Activated gamma-delta T cell treated with anti-CD3 and anti-CD28 coated beads, Interleukin-2, amount 50 U/mL, for 16 hours (primary cell): ENCODE measurements at places on chromosomes 5 and 9.

DNA sequence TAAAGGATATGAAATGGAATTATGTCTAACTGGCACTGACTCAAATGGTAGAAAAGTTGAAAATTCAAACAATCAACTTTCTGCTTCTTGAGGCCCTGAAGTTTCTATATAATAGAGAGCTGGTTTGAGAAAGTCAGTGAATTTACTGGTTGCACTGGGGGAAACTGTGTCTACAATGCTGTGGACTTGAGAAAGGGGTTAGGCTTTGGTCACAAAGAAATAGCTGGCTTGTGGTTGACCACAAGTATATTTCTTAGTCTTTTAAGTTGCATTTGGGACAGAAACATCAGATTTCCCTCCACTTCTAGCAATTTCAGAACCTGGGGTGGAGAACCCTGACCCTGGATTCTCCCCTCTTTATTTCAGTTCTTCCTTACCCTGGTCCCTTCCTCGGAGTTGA lies 192.6 kb upstream of the ACTBL2 start:
- DNase-seq: no peak

GRCh38 chr5:177307544-177308363 lies 3.9 kb downstream of the MXD3 start:
- no peak for DNase-seq

DNA sequence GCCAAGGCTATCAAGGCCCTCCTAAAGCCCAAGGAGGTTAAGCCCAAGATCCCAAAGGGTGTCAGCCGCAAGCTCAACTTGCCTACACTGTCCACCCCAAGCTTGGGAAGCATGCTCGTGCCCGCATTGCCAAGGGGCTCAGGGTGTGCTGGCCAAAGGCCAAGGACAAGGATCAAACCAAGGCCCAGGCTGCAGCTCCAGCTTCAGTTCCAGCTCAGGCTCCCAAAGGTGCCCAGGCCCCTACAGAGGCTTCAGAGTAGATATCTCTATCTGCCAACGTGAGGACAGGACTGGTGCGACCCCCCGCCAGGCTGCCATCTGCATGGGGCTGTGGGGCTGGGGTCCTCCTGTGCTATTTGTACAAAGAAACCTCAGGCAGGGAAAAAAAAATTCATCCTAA lies 3.3 kb downstream of the HOMER1 start:
- no peak for DNase-seq

GRCh38 chr5:43620944-43621505 lies 18.0 kb downstream of the NNT start:
- DNase-seq: no peak

- no peak for DNase-seq
These were observed 132.4 kb downstream of the ROR2 start for GRCh38 chr9:91817493-91818224.

DNA sequence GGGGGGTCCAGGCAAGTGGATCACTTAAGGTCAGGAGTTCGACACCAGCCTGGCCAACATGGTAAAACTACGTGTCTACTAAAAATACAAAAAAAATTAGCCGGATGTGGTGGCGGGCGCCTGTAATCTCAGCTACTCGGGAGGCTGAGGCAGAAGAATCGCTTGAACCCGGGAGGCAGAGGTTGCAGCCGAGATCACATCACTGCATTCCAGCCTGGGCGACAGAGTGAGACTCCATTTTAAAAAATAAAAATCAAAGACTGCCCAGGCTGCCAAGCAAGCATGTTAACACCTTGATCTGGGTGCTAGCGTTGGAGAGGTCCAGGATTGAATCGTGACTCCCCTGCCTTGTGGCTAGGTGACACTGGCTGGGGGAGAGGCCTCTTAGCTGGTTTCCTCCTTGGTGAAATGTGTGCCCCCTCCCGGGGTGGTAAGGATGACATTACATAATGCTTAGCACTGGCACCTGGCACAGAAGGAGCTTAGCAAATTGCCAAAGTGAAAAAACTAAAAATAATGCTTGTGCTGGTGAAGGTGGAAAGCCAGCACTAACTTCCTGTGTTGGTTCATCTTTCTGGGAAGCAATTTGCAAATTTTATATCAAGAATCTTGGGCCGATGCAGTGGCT lies 2.2 kb upstream of the CIZ1 start:
- no peak for DNase-seq

- no peak for DNase-seq
These were observed 23.0 kb downstream of the RFX3 start for GRCh38 chr9:3502560-3503398.

DNA sequence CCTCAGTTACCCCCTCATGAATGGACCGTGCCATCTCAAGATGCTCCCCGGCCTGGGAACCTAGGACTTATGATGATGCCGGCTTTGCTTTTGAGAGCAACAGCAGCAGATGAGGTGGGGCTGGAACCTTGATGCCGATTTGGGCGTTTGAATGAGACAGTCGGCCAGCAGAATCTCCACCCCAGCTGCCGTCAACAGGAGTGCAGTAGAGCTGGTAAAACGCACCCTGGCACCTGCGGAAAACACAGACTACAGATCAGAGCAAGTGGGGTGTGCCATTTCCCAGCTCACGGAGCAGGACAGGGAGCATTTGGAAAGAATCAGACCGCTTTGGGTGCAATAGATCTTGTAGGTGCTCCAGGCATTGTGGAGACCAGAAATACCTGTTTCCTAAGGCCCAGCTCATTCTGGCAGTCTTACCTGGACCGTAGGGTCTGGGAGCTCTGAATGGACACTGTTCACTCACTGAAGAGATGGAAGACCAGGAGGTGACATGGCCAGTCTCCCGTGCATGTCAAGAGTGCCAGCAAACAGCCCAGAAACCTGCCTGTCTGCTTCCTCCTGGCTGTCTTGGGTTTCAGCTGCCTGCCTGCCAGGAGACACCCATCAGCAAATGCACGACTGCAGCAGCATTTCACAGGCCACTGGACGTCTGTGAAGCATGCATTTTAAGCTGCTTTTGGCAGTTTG lies 317.7 kb upstream of the IRX4 start:
- no peak for DNase-seq

DNA sequence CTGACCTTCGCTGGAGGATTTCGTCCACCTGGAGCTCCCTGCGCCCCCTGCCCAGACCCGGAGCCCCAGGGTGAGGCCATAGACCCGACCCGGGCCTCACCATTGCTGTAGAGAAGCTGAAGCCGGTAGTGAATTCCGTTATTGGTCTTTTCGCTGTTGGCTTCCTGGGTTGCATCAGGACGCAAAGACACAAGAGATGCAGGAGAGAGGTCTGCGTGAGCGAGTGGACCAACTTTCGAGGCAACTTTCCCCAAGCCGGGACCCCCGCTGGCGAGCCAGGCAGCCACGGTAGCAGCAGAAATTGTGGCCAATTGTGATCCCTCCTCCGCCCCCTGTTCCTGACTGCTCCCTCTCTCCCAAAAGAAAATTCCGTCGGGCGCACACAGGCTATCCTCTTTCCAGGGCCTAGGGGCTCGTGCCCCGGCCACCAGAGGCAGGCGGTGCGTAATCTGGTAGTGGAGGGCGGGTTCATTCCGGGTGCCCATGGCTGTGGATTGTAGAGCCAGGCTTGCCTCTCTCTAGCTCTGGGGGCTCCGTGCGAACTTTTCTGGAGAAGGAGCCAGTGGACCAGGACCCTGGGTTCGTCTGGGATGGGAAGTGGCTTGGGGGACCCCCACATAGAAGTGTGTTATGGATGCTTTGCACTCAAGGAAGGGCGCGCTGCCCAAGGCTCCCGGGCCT lies 3.3 kb downstream of the EBF1 start:
- no peak for DNase-seq

DNA sequence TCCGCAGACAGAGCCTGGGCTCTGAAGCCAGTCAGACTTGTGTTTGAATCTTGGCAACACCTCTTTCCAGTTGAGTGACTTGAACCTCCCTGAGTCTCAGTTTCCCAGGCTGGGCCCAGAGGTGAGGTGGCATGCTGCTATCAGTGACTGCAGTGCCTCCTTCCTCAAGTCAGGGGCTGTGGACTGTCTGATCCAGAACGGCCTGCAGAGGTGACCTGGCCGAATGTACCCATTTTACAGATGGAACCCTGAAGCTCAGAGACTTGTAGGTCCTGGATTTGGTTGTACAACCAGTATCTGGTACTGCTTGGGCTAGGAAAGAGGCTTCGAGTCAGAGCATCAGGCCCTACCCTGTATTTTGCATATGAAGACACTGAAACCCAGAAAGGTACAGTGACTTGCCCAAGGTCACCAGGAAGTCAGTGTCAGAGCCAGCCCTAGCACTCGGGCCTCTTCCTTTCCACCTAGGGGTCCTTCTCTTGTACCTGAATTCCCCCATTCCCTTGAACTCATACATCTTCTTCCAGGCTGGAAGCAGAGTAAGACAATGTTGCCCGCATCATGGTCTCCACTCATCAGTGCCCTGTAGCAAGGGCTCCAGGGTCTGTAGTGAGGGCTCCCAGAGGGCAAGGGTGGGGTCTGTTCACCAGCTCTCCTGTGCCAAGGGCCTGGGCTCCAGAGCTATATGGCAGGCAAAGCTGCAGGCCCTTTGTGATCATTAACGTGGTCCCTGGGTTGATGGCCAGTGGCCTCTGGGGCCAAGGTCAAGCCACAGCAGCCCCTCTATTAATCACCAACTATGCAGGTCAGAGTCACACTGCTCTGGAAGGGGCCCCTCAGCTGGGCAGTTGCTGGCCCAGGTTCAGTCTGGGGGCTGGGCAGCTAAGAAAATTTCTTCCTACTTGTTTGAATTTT lies 28.5 kb downstream of the GSN start:
- no peak for DNase-seq

DNA sequence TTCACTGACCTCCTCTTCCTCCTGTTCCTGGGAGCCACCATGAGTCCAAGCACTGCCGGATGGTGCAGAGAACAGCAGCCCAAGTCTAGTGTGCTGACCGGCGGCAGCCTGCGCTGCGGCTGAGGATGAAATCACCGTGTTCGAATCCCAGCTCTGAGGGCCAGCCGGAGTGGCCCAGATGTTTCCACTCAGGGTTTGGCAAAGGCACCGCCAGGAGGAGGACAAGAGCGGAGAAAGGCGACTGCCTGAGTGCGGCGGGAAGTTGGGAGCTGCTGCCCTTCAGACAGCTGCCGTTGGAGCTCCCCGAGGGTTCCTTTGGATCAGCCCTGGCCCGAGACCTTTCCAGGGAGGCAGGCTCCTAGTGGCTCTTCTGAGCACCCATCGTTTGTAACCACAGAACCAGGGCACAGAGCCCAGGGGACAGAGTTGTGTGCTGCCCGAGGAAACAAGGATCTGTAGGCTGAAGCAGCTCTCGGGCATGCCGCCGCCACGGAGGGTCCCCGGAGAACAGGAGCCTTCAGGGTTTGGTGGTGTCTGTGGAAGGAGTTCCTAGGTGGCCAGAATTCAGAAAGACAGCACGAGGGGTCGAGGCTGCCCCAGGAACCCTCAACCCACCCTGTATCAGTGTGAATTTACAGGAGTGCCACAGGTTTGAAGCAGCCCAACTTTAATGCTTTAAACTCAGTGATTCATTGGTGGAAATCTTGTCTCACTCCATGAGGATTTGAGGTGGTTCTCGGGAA lies 115.6 kb upstream of the COL5A1 start:
- no peak for DNase-seq

- no peak for DNase-seq
These were observed 7.8 kb upstream of the ORM1 start for GRCh38 chr9:114314881-114315722.

GRCh38 chr9:111436571-111436970 lies 47.6 kb downstream of the ECPAS start:
- DNase-seq: no peak

GRCh38 chr9:38697776-38698300 lies 22.1 kb downstream of the FAM240B start:
- no peak for DNase-seq

DNA sequence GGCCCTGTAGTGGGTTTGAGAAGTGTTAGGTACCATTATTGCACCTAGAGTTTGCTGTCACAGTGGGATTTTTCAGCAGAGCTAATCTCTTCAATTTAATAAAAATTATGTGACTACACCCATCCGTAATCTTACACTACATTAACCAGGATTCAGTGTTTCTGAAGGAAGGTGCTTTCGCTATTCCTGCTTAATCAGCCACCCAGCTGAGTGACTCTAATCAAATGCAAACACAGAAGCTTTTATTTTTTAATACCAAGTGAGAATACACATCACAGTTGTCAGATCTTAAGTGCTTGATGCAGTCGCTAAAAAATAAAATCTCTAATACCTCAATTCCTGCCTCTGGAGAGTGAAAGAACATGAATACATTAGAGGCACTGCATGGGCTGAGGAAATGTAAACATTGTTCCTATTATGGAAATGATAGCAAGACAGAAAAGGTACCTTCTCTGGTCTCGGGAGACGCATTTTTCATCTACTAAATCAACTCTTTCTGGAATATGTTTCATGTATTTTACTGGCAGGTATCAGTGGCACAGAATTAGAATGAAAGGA lies 125.7 kb downstream of the SEMA6A start:
- no peak for DNase-seq

DNA sequence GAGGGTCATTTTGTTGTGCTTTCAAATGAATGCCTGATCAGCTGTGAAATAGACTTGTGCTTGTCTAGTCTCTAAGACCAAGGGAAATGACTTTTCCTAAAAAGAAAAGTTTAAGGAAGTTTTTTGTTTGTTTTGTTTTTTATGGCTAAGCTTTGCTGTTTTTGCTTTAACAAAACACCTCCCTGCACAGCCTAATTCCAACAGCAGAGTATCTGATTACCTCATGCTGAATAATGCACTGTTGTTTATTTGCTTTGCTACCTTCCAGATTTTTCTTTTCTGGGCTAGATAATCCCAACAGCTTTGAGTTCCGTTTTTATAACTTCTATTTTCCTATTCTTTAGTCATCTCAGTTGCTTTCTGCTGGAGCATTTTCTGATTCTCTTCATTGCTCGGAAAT lies 95.8 kb downstream of the AOPEP start:
- no peak for DNase-seq

- DNase-seq: peak; percentile 17
These were observed 269.8 kb downstream of the SYK start for GRCh38 chr9:91071184-91071990.

DNA sequence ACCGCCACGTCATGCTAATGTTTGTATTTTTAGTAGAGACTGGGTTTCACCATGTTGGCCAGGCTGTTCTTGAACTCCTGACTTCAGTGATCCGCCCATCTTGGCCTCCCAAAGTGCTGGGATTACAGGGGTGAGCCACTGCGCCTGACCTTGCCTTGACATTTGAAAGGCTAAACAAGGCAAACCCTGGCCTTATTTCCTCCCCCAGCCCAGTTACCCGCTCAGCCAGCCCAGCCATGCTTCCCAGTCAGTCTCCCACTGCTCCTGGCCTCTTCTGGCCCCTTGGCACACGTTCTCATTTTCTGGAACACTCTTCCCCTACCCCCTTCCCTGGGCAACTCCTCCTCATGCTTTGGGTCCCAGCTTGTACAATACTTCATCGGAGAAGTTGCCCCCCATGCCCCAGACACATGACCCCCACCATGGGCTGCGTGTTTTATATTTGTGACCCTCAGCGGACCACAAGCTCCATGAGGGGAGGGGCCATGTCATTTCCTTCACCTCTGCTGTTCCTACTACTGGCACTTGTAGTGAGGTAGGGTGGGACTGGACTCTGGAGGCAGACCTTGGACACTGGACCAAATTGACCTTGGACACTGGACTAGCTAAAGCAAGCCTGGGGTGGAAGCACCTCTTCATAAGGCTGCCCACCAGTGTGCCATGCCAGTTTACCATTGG lies 94.4 kb upstream of the IER5L start:
- no peak for DNase-seq
